ENCODE measurements at places on chromosomes 6 and 20.

DNA sequence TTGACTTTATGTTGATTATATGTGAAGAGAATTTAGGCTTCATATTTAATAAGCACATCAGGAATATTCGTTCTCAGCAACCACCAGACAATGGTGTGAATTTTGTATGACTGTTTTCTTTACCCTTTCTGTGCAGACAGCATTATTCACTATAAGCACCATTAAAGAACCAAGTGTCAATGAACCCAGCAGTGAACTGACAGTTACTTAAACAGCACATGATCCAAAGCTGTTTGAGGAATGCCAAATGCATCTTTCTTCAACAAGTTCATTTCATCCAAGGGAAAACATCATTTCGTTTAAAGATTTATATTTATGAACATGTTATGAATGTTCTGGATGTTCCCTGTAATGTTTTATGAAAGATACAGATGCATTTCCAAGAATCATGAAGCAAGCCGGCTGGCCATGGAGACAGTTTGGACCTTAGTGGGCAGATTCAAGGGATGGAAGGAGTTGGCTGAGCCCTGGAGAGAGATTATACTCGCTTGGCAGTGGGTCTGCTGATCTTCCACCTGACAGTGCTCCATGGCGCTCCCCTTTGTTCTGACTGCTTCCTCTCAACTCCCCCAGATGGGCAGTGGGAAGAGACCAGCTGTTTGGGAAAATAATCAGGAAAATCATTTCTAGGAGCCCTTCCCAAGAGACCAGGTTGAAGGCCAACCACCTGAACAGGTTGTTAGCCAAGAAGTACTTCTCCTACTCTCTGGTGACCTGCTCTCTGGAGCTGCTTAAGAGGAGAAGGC lies 326.0 kb upstream of the RSPO3 start:
- DNase-seq: no peak

GRCh38 chr20:50283922-50284810 lies 93.5 kb downstream of the CEBPB start:
- DNase-seq: no peak

- DNase-seq: no peak
Measured at GRCh38 chr6:133807501-133807900, 81.4 kb upstream of the TCF21 start.

GRCh38 chr20:62906209-62906608 lies 20.1 kb downstream of the DIDO1 start:
- DNase-seq: no peak

- no peak for DNase-seq
Measured at GRCh38 chr20:10075606-10076005, 40.8 kb downstream of the ANKEF1 start.

- DNase-seq: peak; percentile 38
Measured at GRCh38 chr6:75230484-75231325, 12.9 kb downstream of the COX7A2 start.

GRCh38 chr6:27025351-27025750 lies 222.2 kb upstream of the PRSS16 start:
- DNase-seq: no peak

GRCh38 chr20:20333866-20334265 lies 34.0 kb upstream of the INSM1 start:
- no peak for DNase-seq

- DNase-seq: no peak
Measured at GRCh38 chr6:101129851-101130250, 248.7 kb upstream of the ASCC3 start.

DNA sequence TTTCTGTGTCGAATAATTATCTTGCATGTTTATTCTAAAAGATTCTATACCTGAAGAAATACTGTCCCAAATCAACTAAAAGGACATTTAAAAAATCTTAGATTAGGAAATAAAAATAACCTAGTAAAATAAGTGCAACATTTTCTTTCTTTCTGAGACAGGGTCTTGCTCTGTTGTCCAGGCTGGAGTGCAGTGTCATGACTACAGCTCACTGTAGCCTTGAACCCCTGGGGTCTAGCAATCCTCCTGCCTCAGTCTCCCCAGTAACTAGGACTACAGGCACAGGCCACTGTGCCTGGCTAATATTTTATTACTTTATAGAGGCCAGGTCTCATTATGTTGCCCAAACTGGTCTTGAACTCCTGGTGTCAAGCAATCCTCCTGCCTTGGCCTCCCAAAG lies 48.7 kb downstream of the RARS2 start:
- DNase-seq: no peak

DNA sequence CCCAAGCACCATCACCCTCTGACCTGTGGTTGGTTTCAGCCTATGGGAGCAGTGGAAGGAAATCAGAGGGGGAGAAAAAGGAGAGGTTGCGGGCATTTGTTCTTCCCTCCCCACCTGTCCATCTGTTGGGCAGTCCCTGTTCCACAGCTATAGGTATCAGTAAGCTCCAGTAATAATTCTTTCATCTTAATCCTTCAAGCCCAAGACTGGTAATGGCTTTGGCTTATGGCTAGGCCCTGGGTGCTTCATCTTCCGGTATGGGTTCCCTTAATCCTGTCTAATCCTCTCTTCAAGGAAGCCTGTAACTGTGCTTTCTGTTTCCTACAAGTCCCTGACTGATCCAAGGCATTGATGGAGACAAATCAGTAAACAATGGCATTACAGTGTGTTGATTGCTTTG lies 42.2 kb upstream of the STK35 start:
- DNase-seq: no peak

- DNase-seq: no peak
Measured at GRCh38 chr6:107348224-107348623, 111.1 kb downstream of the PDSS2 start.

- DNase-seq: no peak
Measured at GRCh38 chr6:70415247-70415646, 1.9 kb downstream of the FAM135A start.

- DNase-seq: no peak
Measured at GRCh38 chr6:124371974-124372475, 568.4 kb downstream of the NKAIN2 start.

DNA sequence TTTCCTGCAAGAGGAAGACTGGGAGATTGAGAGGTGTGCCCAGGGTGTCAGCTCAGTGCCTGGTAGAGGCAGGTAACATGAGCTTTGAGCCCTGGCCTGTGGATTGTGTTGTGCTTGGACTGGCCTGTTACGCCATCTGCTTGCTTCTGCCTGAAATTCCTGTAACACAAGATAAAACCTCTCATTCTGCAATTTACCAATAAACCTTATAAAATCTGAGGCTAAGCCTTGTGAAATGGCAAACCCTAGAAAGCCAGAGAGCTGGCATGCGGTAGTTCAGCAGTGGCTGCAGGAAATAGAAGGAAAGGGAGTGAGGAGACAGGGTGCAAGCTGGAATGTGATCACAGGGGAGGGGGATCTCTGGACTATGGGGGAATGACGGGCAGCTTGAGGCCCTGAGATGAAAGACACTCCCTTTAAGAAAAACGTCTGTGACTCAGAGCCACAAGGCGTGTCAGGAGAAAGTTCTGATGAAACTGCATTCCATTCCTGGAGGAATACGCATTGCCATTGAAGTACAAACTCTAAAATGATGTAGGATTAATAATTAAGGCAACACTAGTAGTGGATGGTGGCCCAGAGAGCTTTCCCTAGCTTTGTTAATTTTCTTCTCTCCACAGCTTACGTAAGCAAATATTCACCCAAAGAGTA lies 26.3 kb upstream of the TFAP2A start:
- DNase-seq: peak; percentile 96

- no peak for DNase-seq
Measured at GRCh38 chr6:69622230-69622629, 174.6 kb downstream of the LMBRD1 start.

DNA sequence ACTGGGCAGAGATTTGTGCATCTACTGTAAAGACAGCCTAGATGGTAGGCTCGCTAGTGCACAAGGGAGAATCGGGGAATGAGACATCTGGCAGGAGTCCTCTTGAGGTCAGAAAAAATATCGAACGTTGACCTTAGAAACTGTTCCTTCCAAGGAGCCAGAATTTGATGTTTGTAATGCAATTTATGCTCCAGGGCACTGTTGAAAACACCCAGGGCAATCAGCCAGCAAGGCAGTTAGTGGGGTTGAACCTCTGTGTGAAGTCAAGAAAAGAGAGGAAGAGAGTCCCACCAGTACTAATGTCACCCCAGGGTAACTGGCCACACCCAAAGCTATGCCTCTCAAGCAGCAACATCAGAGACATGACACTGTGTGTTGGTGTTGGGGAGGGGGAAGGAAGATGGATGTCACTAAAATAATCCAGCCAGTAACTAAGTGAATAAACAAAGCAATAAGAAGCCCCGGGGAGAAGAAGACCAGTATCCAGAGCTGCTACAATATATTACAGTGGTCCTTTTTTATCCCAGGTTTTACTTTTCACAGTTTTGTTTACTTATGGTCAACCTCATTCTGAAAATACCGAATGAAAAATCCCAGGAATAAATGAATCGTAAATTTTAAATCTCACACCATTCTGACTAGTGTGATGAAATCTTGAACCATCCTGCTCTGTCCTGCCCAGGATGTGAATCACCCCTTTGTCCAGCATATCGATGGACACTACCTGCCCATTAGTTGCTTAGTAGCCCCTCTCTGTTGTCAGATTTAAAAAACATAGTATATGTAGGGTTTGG lies 32.9 kb upstream of the PDE10A start:
- DNase-seq: no peak

GRCh38 chr6:8633762-8634161 lies 198.4 kb upstream of the SLC35B3 start:
- no peak for DNase-seq

DNA sequence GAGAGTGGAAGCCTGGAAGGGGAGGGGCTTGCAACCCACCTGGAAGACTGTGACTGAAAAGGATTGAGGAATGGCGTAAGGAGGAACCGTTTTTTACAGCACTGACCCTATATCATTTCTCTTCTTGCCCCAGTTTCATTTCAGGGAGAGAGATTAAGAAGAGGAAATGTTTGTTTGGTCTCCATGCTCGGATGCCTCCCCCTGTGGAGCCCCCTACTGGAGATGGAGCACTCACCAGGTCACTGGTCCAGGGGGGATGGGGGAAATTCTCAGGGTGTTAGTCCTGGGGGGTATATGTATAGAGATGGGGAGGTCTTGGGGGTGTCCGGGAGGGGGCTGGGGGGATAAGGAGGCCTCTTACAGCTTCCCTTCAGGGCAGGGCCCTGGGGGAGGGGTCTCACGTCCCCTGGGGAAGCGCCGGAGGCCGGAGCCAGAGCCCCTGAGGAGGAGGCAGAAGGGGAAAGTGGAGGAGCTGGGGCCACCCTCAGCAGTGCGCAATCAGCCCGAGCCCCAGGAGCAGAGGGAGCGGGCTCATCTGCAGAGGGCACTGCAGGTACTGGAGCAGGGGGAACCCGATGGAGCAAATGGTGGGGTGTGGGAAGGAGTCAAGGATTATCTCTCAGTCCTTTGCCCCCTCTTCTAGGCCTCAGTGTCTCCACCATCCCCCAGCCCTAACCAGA lies 3.2 kb downstream of the CUTA start:
- DNase-seq: no peak

DNA sequence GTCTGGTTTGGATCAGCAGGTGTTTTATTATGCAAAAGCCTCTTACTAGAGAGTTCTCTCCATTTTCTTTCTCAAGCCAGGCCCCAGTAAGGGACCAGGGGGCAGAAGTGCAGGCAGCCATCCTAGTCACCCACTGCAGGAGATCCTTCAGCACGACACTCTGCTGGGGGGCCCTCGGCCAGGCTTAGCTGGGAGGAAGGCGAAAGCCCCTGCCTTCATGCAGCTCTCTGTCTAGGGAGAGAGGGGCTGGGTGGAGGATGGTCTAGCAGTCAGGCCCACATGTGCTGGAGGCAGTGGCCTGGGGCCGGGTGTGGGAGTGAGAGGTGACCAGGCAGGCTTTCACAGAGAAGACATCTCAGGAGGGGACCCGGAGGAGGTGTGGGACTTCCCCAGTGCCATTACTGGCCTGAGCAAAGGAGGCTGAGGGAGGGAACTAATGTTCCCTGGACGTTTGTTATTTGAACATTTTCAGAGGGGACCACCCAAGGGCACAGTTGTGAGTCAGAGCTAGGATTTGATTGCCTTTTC lies 33.5 kb upstream of the VSTM2L start:
- DNase-seq: no peak

DNA sequence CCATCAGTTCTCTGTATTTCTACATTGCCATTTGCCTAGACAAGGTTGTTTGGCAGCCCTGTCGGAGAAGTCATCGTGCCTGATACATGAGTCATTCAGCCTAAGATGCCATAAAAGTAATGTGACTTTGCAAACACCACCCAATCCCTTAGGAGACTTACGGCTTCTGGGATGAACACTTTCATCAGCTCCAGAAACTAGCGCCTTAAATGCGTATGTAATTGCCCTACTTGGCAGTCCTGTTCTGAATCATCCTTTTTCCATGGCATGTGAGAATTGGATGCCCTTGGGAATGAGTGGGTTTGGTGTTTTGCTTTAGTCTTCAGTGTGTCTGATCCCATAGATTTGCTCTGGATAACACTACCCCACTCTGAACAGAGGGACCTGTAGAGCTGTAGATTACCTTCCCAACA lies 158.5 kb downstream of the SASH1 start:
- DNase-seq: peak; percentile 99

- DNase-seq: no peak
Measured at GRCh38 chr6:68975064-68975463, 340.0 kb downstream of the ADGRB3 start.

DNA sequence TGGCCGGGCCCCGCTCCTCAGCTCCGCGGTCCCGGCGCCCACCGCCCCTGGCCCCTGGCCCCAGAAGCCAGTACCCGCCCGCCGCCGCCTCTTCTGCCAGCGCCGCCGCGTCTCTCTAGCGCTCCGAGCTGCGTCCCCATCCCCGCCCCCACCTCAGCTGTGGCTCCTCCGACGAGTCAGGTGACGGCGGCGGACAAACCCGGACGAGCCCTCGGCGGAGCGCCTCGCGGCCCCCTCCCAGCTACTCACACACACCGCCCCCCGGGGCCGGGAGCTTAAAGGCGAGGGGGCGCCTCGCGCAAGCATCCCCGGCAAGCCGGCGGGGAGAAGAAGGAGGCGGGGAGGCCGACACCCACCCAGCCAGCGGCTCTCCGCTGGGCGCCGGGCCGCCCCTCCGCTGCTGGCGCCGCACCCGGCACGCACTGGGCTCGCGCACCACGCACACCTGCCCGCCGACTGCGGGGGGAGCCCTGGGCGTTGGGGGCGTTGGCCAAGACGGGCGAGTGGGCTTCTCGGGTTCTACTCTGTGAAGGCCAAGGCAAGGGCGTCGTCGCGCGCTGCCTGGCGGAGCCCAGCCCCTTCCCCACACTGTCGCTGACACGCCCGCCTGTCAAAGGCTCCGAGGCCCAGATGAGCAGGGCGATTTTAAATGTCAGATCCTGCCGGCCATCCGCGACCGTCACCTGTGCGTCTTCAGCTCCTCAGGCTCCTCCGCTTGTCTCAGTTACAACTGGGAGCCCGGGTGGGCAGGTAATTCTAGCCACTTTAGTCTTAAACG lies at the start of gene SNAP91:
Gene SNAP91 (minus strand): TSS at position 132 of the 778 bp plus-strand sequence. CDS start 1,174 bp downstream, outside the sequence.
- DNase-seq: no peak

- no peak for DNase-seq
Measured at GRCh38 chr20:46717818-46718541, 8.5 kb downstream of the SLC2A10 start.
